Kidney glomerular epithelial cell (primary cell): ENCODE measurements at places on chromosomes 3 and 15.

DNA sequence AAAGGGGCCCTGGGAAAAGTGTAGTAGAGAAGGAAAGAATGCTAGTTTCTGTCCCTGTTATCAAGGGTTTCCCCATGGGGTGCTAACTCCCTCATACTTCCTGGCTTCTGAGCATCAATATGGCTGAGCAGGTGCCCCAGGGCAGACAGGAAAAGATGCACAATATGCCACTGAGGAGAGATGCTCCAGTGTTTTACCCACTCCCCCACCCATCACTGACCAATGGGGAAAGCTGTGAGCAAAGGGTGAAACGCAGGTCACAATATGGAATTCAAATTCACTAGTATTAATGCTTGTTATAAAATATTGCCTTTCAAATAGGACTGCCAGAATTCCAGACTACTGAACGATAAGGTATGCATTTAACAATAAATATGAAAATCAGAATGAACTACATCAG, 187.5 kb upstream of the CTNNB1 start:
- DNase-seq, result no peak

DNA sequence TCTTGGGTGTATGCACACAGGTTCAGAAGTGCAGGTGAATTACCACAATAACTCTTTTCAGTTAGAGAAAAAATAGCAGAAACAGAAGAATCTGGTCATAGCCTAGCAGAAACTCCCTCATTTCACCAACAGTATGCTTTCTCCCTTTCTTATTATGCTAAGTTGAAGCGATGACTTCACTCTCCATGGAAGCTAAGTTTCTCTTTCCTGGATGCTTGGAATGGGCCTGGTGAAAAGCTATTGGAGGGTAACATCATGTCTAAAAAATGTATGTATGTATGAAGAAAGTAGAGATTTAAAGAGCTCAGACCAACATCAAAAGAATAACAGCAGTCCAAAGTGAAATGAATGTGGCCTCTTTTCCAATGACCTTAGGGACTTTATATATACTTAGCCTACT, 145.5 kb downstream of the TIGIT start:
- no peak for DNase-seq

DNA sequence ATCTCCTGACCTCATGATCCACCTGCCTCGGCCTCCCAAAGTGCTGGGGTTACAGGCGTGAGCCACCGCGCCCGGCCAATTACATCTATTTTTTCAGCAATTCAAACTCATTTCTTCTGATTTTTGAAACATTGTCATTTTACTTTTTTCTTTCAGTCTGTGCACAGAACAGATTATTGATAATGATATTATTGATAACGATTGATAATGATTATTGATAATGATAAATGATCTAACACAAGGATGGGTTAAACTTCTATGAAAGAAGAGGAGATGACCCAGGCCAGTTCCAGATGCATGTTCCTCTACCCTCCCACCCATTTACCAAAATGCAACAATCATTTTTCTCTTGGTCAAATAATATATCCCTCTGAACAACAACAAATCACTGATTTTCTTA, 118.0 kb downstream of the CTNNB1 start:
- DNase-seq, result no peak

- DNase-seq, result no peak
These were observed 517 bp downstream of the TMA7 start for GRCh38 chr3:48440590-48440958.

DNA sequence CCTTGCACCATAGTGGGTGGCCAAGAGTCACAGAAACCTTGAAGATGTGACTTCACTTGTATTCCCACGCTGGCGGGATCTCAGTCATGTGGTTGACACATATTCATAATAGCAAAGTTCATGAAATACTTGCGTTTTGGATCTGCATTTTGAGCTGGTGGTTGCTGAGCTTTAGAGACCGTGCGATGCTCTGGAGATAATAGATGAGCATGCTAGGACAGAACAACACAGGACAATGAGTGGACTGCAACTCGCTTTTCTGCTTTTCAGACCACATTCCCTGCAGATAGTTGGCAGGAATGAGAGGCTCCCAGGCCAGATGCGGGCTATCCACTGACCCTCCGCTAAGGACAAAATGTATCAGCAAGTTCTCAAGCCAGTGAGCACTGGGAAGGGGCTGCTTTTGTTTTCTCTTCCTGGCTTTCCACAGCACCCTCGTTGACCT, 13.8 kb upstream of the STARD5 start:
- DNase-seq, result no peak

GRCh38 chr3:107401301-107401700, 24.1 kb downstream of the CCDC54 start:
- DNase-seq, result no peak

GRCh38 chr15:39542385-39543065, 38.4 kb upstream of the THBS1 start:
- DNase-seq, result no peak

DNA sequence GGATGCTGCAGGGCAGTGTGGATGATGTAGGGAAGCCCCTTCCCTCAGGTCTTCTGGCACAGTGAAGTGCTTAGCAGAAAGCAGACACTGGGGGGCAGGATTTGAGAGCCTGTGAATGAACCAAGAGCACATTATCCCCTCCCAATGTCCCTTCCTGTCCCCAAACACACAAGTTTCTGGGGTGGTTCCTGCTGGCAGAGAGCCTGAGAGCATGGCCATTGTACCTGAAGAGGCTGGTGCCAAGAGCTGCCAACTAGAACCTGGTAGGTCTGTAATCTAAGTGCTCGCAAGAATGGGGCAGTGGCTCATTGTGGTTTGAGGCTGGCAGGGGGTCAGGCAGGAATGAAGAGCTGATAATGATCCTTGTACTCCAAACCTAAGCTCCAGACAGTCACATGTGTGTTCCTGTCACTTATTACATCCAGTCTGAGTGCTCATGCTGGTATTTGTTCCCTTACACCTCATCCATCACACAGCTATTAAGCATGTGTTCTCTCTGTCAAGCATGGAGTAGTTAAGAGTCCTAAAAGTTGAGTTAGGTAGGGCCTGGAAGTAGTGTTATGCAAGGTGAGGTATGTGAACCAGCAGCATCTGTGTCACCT, 6.7 kb upstream of the CCR1 start:
- DNase-seq, result no peak

- peak; percentile 55 for DNase-seq
These were observed 499 bp downstream of the RABL3 start for GRCh38 chr3:120741837-120742197.

- no peak for DNase-seq
These were observed 10.9 kb downstream of the CHCHD6 start for GRCh38 chr3:126714921-126715320.

DNA sequence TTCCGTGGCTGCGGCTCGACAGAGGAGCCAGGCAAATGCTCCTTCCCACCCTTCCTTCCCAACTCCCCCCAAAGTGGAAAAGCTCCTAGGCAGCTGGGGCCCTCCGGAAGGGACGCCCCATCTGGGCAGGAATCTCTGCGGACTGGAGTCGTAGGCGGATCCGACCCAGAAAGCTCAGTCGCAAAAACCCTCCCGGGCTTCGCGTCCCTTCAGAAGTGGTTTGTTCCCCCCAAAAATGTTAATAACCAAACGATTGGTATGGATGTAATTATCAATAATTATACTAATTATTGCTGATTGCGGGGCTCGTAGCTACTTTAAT, 3.8 kb downstream of the RNU6-1 start:
- DNase-seq, result no peak

DNA sequence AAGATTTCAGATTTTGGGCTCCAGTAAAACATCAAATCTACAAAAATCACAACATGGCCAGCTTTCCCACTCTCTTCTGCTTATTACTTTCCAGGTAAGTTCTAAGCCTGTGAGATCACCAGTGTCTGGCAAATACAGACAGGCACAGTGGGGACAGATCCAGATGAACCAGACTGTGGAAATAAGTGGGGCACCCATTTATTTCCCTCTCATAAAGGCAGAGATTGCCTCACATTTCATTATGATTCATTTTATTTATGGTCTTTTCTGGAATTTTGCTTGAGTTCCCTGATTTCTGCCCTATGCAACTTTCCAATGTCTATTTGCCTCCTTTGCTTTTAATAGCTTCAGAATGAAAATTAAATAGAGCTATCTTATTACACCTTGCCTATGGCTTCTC, 66.8 kb downstream of the GREM1 start:
- no peak for DNase-seq

DNA sequence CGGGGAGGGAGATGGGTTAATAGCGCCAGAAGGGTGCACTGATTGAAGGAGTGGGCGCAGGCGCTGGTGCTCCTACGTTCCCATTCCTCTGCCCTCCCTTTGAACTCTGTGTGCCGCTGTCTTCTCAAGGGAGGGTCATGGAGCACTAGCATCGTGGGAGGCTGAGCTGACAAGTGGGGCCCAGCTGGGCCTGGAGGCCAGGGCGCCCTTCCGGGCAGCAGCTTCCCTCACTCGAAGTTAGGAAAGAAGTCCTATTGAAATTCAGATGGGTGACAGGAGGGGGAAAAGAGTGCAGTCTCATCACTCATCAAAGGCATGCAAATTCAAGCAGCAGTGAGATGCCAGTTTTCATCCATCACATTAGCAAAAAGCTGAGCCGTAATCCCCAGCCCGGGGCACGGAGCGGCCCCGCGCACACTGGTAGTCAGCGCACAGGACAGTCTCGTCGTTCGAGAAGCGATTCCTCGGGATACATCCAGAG, 128.2 kb downstream of the LRRK1 start:
- no peak for DNase-seq

- DNase-seq, result no peak
These were observed 1.6 kb upstream of the ONECUT1 start for GRCh38 chr15:52791776-52792175.

- DNase-seq, result peak; percentile 63
These were observed 72.8 kb downstream of the SENP2 start for GRCh38 chr3:185658943-185659342.

DNA sequence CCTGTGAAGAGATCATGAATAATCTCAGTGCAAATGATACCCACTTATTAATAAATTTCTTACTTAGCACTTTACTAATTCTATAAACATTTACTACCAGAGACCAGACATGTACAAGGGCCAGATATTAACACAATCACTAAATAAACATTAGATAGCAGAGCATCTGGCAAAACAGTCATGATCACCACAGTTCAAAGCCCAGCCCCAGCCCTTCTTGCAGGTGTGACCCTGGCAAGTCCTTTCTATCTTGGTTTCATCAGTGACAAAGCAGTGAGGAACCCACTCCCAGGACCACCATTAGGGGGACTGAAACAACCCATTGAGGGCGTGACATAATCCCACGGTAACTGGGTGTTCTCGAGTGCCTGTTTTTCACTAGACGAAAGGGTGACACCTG, 11.6 kb downstream of the ZXDC start:
- no peak for DNase-seq

DNA sequence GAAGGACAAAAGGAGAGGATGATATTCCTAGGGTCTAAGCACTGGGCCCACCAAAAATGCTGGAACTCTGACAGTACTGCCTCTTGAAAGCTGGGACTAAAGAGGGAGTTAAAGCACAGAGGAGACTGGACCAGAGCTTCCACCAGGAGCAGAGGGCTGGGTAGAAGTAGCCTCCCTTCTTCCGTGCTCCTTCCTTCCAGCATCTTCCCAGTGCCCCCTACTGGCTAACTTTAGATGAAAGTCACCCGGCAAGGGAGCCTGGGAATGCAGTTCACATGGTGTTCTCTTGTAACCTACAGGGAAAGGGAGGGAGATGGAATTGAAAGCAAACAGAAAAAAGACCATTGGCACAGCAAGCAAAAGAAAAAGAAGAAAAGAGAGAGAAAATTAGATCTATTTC, 106.1 kb upstream of the COL8A1 start:
- DNase-seq, result peak; percentile 42

DNA sequence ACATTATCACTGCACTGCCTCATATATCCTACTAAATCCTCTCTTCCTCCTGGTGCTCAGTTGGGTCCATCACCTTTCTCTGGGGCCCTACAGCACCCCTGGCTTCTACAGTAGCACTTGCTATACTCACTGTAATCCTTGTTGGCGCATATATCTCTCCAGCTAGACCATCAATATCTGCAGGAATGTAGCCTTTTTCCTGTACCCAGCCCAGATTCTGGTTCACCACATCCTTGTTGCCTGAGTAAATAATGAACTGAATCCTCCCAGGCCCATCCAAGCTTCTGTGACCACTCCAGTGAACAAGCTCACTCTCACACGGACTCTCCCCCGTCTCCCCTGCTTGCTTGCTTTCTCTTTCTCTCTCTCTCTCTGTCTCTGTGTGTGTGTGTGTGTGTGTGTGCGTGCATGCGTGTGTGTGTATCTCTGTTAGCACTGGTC, 62.5 kb upstream of the LIPC start:
- peak; percentile 94 for DNase-seq

DNA sequence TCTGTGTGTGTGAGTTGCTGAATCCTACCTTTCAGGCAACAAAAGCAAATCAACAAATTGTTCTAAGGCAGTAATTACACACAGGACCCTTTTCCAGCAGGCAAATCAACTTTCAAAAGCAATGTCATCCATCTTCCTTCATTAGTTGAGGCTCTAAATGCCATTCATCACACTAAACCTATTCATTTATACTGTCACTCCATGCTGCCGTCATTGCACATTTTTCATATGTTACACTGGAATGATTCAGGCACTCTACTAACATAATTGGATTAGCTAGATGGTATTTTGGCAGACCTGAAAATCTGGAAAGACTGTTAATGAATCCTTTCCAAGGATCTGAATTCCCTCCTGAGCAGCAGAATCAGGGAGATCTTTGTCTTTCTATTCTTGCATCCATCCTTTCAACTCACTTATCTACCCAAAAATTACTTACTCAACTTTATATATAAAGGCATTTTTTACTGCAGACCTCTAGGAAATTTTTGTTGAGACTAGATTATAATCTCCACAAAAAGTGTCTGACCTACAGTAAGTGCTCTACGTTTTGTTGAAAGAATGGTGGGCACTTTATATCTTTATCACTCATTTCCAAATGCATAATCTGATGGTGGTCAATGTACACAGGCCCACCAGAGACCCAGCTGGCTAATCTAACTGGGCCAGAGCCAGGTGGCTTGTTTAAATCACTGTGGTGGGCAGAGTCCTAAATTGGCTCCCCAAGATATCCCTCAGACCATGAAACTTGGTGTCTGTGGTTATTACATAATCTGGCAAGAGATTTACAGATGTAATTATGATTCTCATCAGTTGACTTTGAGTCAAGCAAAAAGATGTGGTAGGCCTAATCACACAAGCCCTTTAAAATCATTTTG, 25.0 kb downstream of the MIX23 start:
- no peak for DNase-seq

- no peak for DNase-seq
These were observed 6.6 kb upstream of the KBTBD8 start for GRCh38 chr3:66991459-66991858.

DNA sequence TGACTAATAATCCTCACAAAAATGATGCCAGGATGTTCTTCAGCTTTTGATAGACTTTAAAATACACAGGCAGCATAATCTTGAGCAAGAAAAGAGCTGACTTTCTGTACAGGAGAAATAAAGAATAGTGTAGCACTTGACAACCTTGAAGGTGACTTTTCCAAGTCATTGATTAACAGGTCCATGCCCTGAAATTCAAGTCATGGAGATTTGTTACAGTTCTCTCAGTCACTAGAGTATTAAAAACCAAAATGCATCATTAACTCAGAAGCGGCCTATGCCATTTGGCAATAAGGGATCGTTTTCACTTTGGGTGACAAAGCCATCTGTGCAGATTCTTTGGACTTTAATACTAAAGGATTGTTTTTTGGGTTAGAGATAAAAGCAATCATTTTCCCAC, 692.7 kb upstream of the SGO1 start:
- no peak for DNase-seq

- DNase-seq, result no peak
These were observed 384.7 kb downstream of the MFSD1 start for GRCh38 chr3:159186581-159186980.

GRCh38 chr15:75348562-75349350, 1.9 kb downstream of the NEIL1 start:
- DNase-seq, result no peak

GRCh38 chr3:133269393-133269792, 130.5 kb upstream of the BFSP2 start:
- DNase-seq, result no peak
